ENCODE measurements at places on chromosomes 2 and 18. TPM values are rescaled to one million over a fixed set of nuclear protein-coding genes. Genes with fewer than 3 reads are reported as not detected.

DNA sequence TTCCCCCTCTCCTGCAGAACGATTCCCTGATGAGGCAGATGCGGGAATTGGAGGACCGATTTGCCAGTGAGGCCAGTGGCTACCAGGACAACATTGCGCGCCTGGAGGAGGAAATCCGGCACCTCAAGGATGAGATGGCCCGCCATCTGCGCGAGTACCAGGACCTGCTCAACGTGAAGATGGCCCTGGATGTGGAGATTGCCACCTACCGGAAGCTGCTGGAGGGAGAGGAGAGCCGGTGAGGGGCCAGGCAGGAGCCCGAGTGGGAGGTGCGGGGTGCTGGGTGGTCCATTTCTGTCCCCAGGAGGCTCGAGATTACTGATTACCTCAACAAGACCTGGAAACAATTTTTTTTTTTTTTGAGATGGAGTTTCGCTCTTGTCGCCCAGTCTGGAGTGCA, 3.1 kb downstream of the DES start:
- no peak for DNase-seq
- peaks cover 62% of the 10 kb centered on the region for H3K27me3 ChIP-seq
- peak overlapping the region; percentile 75 for H3K4me3 ChIP-seq
- peaks cover 25% of the 10 kb centered on the region for H3K4me1 ChIP-seq

ASB18 gene
- 11.3 TPM for total RNA-seq

KCNG2 gene
- not detected for total RNA-seq

NFATC1 gene
- 18.3 TPM for total RNA-seq

DNA sequence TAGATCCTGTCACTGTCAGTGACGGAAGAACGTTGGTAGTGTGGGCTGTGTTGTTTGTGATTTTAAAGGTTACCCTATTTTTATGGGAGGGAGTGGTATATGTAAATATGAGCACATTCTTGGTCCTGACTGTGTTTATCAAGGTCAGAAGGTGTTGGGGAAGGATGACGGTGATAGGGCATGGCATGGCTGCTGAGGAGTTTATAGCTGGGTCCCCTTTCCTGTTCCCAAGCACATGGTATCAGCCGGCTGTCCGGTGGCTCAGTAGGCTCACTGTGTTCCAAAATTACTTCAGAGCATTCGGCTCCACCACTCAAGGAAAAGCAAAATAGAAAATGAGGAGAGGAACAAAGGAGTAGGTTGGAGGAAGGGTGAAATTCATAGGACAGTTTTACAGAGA, 28.6 kb downstream of the IRS1 start:
- peak overlapping the region; percentile 87 for H3K27ac ChIP-seq
- peaks cover 10% of the 10 kb centered on the region for H3K36me3 ChIP-seq
- peak; percentile 26 for DNase-seq
- H3K27me3 ChIP-seq, result no peaks in the 10 kb centered on the region
- peak overlapping the region; percentile 10 for H3K4me3 ChIP-seq
- peaks cover 79% of the 10 kb centered on the region for H3K4me1 ChIP-seq

SERPINB2 gene
- total RNA-seq, result not detected

DNA sequence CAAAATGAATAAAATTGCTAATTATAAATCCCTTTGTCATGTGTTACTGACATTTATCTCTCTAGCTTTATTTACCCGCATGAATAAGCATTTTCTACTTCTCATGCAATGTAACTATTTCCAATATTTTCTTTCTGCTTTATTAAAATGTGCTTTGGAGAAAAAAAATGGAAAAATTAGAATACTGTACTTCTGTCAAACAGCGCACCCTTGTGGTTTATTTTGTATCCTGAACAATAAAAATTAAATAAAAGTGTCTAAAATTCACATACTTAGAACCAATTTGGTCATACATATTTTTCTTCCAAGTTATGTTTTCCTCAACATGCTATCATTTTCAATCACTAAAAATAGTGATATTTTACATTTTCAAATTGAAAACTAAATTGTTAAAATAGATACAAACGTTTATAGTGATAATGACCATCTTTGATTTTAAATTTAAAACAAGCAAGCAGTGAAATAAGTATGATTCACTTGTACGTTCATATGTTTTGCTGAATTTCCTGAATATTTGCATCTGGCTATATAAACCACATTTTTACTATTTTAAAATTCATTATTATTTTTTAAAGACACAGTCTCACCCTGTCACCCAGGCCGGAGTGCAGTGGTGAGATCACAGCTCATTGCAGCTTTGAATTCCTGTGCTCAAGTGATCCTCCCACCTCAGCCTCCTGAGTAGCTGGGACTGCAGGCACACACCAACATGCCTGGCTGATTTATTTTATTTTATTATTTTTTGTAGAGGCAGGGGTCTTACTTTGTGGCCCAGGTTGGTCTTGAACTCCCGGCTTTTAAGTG, 95.9 kb upstream of the GRB14 start:
- DNase-seq, result no peak
- H3K36me3 ChIP-seq, result peaks cover 24% of the 10 kb centered on the region
- no peak overlapping the region for H3K27ac ChIP-seq

DNA sequence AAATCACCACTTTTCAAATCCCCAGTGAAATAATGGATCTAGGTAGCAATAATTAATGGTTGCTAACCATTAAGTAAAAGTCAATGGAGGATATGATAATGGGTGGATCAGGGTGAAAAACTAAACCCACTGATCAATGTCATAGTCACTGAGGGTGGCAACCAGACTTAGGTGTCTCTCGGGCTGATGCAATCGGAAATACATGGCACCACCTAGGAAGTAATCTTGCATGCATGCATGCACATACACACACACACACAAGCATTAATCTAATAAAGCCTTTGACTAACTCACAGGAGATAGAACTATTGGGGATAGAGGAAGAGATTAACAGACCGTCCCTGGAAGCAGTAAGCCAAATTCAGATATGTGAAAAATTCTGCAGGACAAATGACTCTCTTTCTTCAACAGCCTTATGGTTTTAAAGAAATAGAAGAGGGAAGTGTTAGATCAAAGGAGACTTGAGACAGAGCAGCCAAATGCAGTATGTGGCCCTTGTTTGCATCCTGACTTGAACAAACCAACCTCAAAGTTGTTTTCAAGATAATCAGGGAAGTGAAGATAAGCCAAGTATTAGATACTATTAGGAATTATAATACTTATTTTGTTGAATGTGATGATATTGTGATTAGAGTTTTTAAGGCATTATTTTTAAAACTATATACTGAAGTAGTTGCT, 186.0 kb upstream of the RMP24 start:
- H3K4me3 ChIP-seq, result no peak overlapping the region
- H3K4me1 ChIP-seq, result no peaks in the 10 kb centered on the region
- no peak for DNase-seq
- H3K27me3 ChIP-seq, result peaks cover 11% of the 10 kb centered on the region
- H3K36me3 ChIP-seq, result no peaks in the 10 kb centered on the region

- H3K36me3 ChIP-seq, result no peaks in the 10 kb centered on the region
- DNase-seq, result peak; percentile 79
- peak overlapping the region; percentile 81 for H3K27ac ChIP-seq
- H3K4me1 ChIP-seq, result peaks cover 62% of the 10 kb centered on the region
- H3K27me3 ChIP-seq, result no peaks in the 10 kb centered on the region
Measured at GRCh38 chr18:79402977-79403722, 7.4 kb downstream of the NFATC1 start.

DNA sequence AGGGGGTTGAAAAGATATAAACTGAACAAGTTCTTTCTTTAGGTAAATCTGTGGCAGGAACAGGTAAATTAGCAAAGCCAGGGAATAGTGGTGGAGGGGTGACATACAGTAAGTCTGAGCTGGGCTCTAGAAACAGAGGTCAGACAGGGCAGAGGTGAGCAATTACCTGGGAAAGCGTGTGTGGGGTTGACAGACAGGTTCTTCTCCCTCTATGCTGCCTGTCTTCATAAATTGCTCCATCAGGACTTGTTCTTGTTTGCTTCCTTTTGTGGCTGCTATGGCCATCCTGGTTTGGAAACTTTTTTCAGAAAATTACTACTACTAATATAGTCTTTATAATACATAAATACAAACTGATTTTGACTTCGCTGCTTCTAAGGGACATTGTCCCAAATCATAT, 3.4 kb upstream of the ANKRD12 start:
- DNase-seq, result no peak
- H3K27me3 ChIP-seq, result no peaks in the 10 kb centered on the region
- H3K4me3 ChIP-seq, result no peak overlapping the region
- H3K27ac ChIP-seq, result no peak overlapping the region

ADAM23 gene
- total RNA-seq, result 61.2 TPM

NTSR2 gene
- not detected for total RNA-seq

GRCh38 chr2:158701101-158701500, 94.0 kb upstream of the DAPL1 start:
- no peak overlapping the region for H3K4me3 ChIP-seq
- H3K27ac ChIP-seq, result no peak overlapping the region
- DNase-seq, result no peak
- no peaks in the 10 kb centered on the region for H3K4me1 ChIP-seq
